ENCODE measurements at places on chromosomes 4 and X.

DNA sequence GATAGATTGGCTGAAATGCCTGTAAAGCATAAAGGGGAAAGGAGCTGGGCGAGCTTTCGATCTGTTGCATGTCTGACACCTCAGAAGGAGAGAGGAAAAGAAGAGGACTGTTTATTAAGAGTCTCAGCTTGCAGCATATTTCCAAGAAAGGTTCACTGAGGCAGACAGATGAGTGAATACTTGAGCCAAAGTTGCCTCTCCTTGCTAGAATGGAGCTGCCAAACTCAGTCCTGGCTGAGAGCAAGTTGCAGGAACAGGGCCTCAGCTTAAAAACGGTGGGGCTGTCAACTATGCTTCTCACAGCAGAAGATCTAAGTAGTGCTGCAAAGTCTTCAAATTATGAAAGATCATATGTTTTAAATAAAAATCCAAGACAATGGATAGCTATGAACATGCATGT is 707.5 kb downstream of the PCDH7 start:
- no peak for DNase-seq

- DNase-seq: no peak
These were observed 9.7 kb upstream of the PLA2G12A start for GRCh38 chr4:109739547-109739946.

- DNase-seq: no peak
These were observed 40.1 kb downstream of the NOP14 start for GRCh38 chr4:2923141-2923551.

DNA sequence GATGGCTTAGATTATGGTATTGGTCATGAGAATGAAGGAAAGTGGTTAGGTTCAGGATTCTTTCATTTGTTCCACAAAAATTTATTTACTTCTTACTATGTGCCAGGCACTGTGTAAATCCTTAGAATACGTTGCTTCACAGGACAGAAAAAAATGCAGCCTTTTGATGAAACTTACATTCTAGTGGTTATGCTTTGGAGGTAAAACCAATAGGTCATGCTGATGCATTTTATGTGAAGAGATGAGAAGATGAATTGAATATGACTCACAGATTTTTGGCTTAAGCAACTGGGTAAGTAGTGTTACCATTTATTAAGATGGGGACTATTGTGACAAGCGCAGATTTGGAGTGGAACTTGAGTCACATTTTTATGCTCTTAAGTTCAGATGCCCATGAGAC is 165.3 kb downstream of the GLRA2 start:
- DNase-seq: no peak

DNA sequence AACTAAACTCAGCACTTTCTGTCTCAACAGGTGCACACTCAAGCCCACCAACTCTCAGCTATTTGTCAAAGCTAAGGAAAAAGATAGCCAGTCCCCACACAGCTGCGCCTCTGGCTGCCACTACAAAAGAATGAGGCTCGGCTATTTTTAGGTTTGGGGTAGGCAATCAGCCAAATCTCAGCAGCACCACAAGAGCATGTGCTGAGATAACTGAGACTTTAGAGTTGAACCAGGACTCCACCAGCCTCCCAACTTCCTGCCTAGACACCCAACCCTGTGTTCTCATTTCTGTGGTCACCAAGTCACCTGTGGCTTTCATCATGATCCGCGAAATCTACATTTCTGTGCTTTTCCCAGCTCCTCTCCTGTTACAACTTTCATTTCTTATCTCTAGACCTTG is 28.0 kb downstream of the DMD start:
- no peak for DNase-seq

- peak; percentile 20 for DNase-seq
These were observed 71.4 kb downstream of the RTL5 start for GRCh38 chrX:72060196-72060920.

DNA sequence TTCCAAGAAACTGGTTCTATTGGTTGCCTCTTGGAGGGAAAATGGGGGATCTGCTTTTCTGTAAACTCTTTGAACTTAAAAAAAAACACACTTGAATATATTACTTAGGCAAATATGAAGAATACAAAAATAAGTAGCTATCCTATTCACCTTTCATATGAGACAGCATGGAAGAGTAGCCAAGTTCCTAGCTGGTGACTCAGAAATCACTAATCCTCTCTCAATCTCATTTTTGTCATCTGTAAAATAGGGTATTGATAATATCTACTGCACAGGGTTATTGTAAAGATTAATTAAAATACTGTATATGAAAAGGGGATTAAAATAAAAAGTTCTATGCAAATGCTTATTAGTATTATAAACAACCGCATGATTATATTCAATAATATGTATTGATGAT is 12.7 kb downstream of the MGARP start:
- DNase-seq: no peak

- no peak for DNase-seq
These were observed 45.2 kb downstream of the TRIM2 start for GRCh38 chr4:153249199-153250041.

DNA sequence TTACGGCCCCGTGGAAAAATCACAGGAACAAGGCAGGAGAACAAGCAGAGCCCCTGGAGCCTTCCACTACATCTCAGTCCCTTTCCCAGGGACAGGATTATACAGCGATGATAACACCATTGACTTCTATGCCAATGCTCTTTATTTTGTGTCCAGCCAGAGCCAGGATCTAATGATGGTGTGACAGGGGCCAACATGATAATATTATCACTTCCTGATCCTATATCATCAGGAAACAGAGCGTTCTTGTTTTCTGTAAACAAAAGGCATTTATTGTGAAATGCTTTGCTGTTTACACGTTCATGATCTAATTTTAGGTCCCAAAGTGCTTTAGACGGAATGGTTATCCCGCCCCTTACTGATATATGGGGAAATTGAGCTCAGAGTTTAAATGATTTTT is 12.8 kb downstream of the TMPRSS11E start:
- no peak for DNase-seq

GRCh38 chrX:10095698-10096432 is 60.9 kb upstream of the CLCN4 start:
- DNase-seq: no peak

GRCh38 chr4:37246891-37247290 is 2.3 kb downstream of the NWD2 start:
- peak; percentile 80 for DNase-seq

DNA sequence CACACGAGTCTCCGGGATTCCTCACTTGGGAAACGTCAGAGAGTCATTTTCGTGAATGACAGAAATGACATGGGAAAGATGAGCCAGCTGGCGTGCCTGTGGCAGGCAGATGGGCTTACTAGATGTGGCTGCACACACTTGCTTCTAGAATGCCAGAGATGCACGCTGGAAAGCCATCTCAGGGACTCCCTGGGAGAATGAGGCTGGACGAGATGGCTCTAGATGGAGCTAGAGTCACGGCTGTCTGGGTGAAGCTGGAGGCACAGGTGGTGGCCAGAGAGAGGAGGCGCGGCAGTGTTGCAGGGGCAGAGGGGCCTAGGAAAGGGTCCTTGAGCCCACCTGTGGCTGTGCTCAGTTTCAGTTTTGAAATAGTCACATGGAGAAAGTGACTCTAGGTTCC is 26.0 kb downstream of the TKTL1 start:
- peak; percentile 8 for DNase-seq

DNA sequence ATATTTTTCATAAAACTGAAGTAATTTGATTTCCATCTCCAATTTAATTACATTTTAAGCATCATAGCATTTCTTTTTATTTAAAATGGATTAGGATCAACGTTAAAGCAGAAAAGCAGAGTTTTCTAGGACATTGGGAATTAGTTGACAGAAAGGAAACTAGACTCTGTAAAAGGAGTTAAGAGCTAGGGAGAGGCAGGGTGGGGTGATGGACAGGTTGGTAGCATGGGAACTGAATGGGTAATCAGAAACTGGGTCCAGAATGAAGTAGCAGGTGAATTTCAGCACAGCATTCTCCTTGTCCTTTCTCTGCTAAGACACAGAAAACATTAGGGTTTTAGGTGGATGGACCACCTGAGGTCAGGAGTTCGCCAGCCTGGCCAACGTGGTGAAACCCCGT is 97.6 kb downstream of the ANAPC4 start:
- DNase-seq: no peak

GRCh38 chrX:111634823-111635729 is 45.9 kb upstream of the ALG13 start:
- no peak for DNase-seq

GRCh38 chrX:55326985-55327384 is 62.3 kb upstream of the PAGE3 start:
- DNase-seq: no peak

- DNase-seq: no peak
These were observed 5.7 kb upstream of the PLCXD1 start for GRCh38 chrX:275476-275966.

DNA sequence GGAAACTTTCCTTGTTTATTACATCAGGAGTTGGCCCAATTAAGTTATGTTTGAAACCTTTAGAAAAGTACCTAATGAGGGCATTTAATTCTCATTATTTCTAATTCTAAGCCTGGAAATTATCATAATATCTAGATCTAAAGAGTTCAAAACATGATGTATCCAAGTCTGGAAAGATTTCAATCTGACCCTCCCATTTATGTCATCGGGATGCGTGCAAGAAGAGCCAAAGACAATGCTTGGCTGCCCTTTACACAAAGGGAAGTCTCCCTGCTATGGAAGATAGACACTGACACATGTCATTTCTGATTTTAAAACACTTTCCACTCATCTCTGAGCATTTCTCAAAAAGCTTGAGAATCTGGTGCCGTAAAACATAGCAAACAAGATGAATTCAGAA is 222.4 kb downstream of the ANTXR2 start:
- DNase-seq: no peak
